ENCODE measurements at places on chromosomes 2 and 18.

DNA sequence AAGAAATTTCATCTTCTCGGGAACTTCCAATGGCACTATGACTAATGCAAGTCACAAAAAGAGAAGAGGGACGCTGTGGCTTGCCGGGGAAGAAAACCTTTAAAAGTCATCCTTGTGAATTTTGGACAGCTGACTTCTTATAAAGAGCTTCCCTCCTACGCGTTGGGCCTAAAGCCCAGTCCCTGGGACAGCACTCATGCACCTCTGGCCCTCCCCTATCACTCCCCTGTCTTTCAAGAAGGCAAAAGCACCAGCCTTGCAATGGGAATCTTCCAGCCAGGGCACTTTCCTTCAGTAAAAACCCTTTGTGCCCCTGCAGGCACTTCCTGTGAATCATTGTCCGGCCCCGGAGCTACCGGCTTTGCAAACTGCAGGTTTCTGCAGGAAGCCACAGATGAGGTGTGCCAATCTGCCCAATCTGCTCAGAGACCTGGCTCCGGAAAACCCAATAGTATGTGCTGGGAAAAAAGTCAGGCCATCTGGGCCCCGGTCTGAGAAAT is 7.1 kb downstream of the MREG start:
- DNase-seq = peak; percentile 50

- DNase-seq = no peak
These were observed 11.9 kb upstream of the MSGN1 start for GRCh38 chr2:17804358-17804757.

DNA sequence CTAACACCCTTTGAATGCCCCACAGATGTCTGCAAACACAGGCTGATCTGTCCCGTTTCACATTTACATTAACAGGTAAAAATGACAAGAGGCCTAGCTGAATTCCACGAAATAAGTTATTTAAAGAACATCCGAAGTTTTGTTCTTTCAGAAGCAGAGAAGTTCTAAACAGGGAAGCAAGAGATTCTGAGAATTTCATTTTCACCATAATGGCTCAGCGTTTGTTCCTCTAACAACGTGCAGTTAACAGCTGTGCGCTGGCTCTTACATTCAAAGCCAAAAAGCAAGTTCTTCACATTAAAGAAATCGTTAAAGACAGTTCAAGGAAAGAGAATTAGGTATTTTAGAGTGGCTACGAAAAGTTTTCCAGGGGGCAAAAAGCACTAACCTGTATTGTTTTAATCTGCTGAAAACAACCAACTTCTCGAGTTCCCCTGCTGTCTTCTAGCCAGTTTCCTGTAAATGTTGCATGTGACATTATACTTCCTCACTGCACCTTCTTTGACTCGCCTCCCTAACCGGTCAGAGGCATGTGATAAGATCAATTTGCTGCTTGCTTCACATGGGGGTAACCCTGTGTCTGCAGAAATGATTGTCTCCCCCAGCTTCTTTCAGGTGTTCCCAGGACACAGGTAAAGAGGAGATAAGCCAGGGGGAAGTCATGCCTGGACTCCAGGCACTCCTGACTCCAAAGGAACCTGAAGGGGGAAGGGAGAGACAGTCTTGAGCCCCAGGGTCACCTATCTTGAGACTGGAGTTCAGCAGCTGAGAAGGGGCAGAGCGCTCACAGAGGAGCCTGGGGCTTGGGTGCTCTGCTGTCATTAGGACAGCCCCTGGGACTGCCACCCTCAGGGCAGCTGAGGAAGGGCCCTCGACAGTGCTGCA is 36.8 kb upstream of the WIPF1 start:
- no peak for DNase-seq

- DNase-seq = no peak
These were observed 33.8 kb upstream of the RASGRP3 start for GRCh38 chr2:33442528-33443079.

DNA sequence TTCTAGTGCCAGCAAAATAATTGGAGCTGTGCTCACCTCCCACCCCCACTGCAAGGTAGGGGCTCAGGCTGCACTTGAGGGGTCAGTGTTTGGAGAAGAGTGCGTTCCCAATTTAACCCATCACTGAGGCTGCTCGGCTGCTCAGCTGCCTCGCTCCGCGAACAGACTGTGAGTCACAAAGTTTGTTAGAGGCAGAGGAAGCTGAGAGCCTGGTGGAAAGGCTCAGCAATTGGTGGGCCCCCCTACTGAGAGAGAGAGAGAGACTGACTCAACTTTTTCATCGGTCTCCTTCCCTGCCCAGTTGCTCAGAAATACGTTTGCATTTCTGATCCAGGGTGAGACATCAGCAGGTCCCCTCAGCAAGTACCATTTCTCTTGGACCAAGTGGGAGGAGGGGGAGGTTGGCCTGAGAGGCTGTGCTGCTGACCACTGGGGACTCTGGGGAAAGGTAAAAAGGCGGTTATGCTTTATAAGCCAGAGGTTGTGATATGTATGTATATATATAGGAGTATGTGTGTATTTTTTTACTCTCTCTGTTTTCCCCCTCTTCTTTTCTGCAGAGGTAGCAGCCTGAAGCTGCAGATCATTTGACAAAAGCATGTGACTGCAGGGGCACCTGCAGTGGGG is 1.5 kb downstream of the EFR3B start:
- DNase-seq = peak; percentile 20

- no peak for DNase-seq
These were observed 247.9 kb upstream of the SYT4 start for GRCh38 chr18:43525169-43525568.

- no peak for DNase-seq
These were observed 24.6 kb upstream of the CREB1 start for GRCh38 chr2:207505171-207505570.
